ENCODE measurements at places on chromosomes 16 and 17.

- DNase-seq: peak; percentile 24
Observed at GRCh38 chr16:48408688-48409087, 23.5 kb upstream of the SIAH1 start.

GRCh38 chr17:31757097-31757496 lies 101.9 kb downstream of the COPRS start:
- DNase-seq: no peak

DNA sequence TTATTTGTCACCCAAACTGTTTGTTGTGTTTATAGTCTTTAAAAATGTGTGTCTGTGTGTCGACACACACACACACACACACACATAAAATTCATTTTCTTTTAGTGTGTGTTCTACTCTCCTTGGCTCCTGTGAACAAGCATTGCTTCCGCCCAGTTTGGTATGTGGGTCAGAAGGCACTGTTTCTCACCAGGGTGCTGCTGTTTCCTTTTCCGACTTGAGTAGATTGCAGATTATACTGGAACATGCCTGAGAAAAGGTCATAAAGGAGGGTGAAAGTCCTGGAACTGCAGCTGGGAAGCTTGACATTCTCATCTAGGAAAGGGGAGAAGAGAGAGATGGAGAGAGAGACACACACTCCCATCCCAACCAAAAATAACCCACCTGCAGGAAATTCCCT lies 330.3 kb downstream of the BCAS3 start:
- no peak for DNase-seq

DNA sequence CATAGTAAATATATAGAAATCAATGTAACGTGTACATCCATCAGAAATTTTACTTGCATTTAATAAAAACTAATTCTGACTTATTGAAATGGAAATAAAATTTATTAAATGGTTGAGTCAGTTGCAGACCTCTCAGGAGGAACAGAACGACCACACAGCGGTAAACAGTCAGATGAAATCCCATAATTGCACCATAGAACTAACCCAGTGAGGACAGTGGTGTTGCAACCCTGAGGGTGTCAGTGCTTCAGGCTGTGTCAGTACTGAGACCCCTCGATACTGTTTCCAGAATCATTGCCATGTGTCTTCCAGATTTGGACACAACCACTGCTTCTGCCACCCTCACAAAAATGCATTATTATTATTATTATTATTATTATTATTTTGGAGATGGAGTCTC lies 29.0 kb upstream of the SSTR2 start:
- no peak for DNase-seq

- DNase-seq: no peak
Observed at GRCh38 chr17:34408439-34408838, 45.4 kb upstream of the CCL1 start.

GRCh38 chr17:82273327-82274133 lies at the start of gene CSNK1D:
TSS of gene CSNK1D (minus strand) at chr17:82273700. CDS start at chr17:82273381, 319 bp downstream.
- peak; percentile 93 for DNase-seq

- no peak for DNase-seq
Observed at GRCh38 chr17:64781810-64782555, 119.9 kb upstream of the SMURF2 start.

GRCh38 chr17:81025741-81026129 lies 9.2 kb upstream of the BAIAP2 start:
- DNase-seq: no peak

- DNase-seq: no peak
Observed at GRCh38 chr17:30450125-30451027, 26.8 kb upstream of the GOSR1 start.

DNA sequence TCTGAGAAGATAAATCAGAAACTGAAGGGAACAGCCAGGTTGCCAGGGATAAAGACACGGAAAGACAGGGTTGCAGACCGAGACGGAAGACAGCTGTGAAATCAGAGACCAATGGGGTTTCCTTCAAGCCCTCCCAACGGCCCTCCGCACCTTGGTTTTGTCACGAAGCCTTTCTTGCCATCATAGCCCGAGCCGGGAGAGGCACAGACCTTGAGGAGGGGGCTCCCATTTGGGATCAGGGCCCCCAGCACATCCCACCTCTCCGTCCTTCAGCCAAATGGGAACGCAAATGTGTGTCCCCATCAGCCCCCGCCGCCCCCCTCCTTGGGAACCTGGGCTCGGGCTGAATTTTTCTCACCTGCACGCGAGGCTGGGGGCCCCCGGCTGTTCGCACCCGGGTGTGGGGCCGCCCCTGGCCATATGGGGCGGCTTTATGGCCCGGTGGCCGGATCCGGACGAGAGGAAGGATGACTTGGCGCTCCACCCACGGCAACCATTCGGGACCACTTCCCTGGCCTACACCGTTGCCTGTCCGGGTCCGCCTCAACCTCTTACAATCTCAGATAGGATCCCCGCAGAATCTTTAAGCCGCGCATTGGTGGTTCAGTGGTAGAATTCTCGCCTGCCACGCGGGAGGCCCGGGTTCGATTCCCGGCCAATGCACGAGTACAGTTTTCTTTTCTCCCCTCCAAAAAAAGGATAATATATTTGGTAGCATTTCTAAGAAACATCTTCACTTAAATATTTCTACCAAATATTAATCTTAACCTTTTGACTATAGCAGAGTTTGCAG lies 1.4 kb upstream of the HES7 start:
- peak; percentile 93 for DNase-seq

DNA sequence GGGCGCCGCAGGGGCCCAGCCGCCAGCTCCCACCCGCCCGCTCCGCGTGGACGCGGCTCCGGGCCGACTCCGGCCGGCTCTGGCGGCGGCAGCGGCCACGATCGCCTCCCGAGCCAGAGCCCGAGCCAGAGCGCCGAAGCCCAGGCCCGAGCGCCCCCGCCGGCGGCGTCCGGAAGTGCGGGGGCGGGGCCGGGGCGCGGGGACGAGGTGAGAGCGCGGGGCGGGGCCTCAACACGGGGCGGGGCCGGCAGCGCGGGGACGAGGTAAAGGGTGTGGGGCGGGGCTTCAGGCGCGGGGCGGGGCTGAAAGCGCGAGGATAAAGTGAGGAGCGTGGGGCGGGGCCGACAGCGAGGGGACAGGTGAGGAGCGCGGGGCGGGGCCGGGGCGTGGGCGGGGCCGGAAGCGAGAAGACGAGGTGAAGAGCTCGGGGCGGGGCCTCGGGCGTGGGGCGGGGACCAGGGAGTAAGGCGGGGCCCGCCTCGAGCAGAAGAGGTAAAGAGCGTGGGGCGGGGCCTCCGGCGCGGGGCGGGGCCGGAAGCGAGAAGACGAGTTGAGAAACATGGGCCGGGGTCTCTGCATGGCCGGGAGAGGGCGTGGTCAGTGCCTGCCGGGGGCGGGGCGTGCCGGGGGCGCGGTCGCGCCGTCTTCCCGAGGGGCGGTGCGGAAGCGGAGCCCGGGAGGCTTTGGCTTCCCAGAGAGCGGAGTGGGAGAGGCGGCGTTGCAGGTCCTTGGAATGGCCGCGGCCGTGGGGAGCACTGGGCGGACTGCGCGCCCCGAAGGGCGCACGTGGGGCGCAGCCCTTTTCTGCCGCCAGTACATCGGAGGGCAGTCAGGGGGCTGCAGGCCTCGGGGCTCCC lies at the start of gene AXIN1:
Gene AXIN1, minus strand, starts transcription at position 177 of the 857 bp plus-strand sequence. CDS start 5,698 bp downstream, outside the sequence.
- DNase-seq: peak; percentile 99

DNA sequence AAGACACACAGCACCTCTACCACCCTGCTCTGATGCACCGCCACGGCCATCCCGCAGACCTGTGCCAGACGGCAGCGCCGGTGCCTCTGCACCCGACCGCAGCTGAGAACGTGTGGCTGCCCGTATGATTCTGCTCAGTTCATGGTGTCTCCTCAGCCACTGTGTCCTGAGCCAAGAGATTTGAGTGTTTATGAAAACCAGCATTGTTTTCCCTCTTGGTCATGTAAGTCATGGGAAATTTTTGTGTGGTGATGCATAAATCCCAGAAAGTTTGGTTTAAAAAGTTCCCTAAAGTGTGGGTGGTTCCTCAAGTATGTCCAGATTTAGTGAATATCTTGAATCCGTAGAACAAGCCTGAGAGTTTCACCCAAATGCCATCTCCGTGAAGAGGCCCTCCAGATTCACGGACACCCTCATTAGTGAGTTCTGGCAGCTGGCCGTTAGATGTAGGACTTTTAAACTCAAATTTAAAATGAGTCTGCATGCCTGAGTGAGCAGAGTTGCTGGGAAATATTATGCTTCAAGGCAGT lies 57.6 kb downstream of the CDRT4 start:
- DNase-seq: no peak

DNA sequence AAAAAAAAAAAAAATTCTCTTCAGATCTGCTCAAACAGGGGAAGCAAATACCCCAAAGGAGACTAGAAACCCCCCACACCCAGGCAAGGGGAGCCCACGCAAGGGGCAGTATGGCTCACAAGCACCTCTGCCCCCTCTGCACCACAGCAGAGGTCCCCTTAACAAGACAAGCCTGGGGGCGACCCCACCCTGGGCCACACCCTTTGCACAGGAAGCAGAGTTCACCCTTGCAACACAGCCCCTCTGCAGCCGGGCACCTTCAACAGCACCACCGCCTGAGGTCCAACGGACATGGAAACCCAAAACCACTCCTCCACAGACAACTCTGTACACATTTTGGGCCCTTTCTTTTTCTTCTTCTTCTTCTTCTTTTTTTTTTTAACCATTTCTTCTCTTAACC lies 12.8 kb downstream of the AXIN1 start:
- no peak for DNase-seq

- no peak for DNase-seq
Observed at GRCh38 chr17:67218385-67218950, 26.5 kb downstream of the HELZ start.

DNA sequence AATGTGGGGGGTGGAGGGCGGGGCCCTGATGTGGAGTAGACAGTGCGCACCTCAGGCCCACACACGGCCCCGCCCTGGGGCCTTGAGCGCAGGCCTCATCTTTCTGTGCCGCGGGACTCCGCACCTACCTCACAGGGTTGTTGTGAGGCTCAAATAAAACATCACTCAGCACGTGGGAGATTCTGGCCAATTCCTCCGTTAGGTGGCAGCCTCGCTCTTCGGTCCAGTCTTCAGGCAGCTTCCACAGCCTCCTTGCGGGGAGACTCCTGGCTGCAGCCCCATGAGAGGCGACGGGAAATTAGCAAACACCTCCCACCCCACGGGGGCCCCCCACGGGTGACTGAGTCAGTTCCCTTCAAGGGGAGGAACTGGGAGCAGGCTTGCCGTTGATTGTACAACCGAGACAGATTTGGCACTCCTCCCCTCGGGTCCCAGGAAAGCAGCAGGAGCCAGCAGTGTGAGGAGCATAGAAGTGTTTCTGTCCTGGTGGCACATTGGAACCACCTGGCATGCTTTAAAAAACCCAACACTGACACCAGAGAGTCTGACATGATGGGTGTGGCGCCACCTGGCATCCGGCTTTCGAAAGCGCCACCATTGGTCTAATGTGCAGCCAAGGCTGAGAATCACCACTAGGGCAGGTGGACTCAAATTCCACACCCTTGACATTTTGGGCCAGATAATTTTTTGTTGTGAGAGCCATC lies 7.6 kb downstream of the MRM1 start:
- DNase-seq: peak; percentile 59

DNA sequence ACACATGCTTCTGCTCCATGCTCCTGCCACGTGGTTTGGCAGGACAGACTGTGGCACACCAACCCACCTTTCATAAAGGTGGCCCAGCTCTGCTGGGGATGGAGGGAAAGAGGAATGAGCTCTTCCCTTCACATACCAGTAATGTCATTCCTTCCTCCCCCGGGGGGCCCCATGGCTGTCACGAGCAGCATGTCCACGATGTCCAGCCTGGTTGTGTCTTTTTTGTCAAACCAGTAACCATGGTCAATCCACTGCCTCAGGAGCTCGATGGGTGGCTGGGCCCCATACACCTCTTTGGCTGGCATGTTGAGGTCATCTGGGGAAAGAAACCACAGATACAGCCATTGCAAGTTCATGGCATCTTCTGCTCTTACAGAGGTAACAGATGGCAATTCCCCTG lies 96.6 kb downstream of the LYRM1 start:
- no peak for DNase-seq

DNA sequence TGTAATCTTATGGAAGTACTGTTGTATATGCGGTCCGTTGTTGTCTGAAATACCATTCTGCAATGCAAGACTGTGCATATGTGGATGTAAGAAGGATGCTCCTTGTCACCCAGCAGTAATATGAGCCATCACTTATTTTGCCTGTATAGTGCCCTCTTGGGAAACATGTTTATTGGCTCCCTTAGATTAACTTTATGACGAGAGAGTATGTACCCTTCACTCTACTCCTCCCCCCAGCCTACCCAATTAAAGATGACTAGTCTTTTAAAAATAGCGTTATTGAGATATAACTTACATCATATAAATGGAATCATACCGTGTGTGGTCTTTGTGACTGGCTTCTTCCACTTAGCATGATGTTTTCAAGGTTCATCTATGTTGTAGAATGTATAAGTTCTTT lies 33.6 kb downstream of the FTO start:
- no peak for DNase-seq

- no peak for DNase-seq
Observed at GRCh38 chr17:83121921-83122820, 42.8 kb downstream of the METRNL start.

DNA sequence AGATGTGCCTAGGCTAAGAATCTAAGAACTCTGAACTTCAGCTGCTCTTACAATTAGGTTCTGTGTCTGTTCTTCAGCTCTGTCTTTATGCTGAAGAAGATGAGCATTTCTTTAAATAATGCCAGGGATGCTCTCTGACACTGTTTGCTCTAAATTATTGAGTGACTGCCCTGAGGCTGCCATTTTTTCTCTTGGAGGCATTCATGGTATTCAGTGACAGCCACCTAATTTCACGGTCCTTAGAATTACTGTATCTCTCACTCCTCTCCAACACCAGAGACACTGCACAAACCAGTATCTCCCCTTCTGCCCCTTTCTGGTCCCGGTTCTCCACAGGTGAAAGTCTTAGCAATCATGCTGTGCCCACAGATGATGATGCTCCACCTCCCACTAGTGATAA lies 123.6 kb upstream of the MPHOSPH6 start:
- no peak for DNase-seq

- no peak for DNase-seq
Observed at GRCh38 chr16:6447021-6447790, 885.4 kb upstream of the RBFOX1 start.

DNA sequence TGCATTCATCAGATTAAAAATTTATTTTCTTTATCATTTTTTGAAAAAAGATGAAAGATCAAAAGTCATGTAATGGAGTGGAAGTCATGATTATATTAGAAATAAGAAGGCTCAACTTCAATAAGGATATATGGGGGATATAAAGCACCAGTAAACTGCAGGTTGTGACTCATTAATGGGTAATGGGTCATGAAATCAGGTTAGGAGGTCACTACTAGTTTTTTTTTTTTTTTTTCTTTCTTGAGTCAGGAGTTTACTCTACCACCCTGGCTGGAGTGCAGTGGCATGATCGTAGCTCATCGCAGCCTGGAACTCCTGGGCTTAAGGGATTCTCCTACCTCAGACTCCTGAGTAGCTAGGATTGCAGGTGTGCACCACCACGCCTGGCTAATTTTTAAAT lies 14.3 kb downstream of the EFCAB13 start:
- no peak for DNase-seq

- no peak for DNase-seq
Observed at GRCh38 chr16:79850348-79850747, 249.8 kb upstream of the MAF start.

- no peak for DNase-seq
Observed at GRCh38 chr16:29834079-29834478, 13.8 kb downstream of the MVP start.

Measured in lung (tissue), 17 donors.